ENCODE measurements at places on chromosomes 1 and 21. TPM values are rescaled to one million over a fixed set of nuclear protein-coding genes. Genes with fewer than 3 reads are reported as not detected.
A peak's percentile ranks its signal among the peaks of the same experiment; 100 is the strongest.

AMPD1 gene
- total RNA-seq, result not detected

ABCG1 gene
- total RNA-seq, result 12.2 TPM

GRCh38 chr1:156115514-156116374, 1.2 kb downstream of the LMNA start:
- no peak for DNase-seq

DNA sequence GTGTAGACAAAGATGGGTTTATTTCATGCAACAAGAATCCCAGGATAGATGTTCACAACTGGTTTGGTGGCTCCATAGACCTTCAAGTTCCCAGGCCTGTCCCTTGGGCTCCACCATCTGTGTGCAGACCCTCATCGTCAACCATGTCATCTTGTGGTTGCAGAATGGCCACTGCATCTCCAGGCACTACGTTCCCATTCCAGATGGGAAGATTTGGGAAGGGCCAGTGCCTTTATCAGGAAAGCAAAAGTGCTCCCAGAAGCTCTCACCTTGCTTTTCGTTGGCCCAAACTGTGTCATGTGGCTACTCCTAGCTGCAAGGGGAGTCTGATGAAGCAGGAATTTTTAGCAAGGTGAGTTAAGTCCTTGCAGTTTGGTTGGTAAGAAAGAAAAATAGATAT, 12.8 kb downstream of the TMCC2 start:
- DNase-seq, result no peak

GRCh38 chr1:44021156-44021555, 10.1 kb downstream of the SLC6A9 start:
- DNase-seq, result no peak

GRCh38 chr1:206949641-206950040, 3.4 kb upstream of the PIGR start:
- no peak for DNase-seq

DNA sequence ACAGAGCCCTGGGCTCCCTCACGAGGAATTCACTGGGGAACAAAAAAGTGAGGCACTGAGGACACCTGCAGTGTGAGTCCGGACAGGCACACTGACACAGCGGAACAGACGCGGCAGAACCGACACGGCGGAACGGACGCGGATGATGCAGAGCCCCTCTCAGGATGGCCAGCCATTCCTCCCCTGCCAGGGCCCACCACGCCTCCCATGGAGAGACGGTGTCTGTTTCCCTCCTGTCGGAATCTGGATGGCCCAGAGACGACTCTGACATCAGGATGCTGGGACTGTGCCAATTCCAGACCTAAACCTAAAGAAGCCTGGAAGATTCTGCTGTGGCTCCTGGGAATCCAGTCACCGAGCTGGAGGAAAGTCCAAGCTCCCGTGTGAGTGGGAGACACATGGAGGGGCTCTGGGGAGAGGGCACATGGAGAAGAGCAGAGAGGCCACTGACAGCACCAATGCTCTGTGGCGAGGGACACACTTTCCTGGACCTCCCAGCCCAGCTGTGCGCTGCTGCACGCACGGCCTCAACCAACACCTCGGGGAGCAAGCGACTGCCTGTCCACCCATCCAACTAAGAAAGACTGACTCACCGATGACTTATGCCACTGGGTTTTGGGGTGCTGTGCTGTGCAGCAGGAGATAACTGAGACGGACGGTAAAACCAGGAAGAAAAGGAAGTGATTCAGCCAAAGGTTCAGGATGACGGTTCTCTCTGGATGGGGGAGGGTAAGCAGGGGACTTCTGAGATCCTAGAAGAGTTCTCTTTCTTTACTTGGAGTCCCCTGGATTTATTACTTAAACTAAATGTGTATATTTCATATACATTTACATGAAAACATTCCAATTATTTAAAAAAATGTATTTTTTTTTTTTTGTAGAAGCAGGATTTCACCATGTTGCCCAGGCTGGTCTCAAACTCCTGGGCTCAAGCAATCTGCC, 23.3 kb downstream of the ZBTB17 start:
- DNase-seq, result no peak

DNA sequence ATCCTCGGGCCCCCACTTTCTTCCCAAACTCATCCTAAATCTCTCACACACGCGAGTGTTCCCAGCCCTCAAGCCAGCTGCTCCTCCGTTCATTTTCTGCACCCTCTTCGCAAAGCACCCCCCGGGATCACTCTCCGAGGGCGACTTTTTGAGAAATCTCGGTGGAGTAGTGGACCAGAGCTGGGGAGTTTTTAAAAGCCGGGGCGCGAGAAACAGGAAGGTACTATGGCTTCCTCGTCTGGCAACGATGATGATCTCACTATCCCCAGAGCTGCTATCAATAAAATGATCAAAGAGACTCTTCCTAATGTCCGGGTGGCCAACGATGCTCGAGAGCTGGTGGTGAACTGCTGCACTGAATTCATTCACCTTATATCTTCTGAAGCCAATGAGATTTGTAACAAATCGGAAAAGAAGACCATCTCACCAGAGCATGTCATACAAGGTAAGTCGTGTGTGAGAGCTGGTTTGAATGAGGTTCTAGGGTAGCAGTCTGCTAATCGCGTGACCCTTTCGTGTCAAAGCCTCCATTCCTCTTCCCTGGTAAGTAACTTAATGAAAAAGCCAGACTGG, 800 bp downstream of the DR1 start:
- DNase-seq, result no peak

- DNase-seq, result no peak
Observed at GRCh38 chr1:64917328-64917861, 49.0 kb downstream of the JAK1 start.

GRCh38 chr1:194268839-194269238, 1082.4 kb upstream of the B3GALT2 start:
- DNase-seq, result no peak

DNA sequence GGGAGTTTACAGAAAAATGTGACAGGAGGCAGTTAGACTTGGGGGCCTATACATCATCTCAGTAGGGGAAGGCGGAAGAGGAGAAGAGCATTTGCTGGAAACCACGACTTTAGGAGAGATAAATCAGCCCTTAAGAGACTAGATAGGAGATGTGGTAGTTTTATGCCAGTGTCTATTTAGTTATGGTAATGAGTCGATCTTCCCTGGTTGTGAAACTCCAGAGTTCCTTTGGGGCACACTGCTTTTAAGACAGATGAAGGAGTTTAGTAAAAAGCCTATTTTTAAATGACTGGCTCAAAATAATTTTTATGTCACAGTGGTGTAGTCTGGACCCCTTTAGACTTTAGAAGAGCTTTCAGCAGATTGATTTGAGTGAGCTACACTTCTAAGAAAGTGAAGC, 7.8 kb downstream of the PGM1 start:
- DNase-seq, result no peak

DNA sequence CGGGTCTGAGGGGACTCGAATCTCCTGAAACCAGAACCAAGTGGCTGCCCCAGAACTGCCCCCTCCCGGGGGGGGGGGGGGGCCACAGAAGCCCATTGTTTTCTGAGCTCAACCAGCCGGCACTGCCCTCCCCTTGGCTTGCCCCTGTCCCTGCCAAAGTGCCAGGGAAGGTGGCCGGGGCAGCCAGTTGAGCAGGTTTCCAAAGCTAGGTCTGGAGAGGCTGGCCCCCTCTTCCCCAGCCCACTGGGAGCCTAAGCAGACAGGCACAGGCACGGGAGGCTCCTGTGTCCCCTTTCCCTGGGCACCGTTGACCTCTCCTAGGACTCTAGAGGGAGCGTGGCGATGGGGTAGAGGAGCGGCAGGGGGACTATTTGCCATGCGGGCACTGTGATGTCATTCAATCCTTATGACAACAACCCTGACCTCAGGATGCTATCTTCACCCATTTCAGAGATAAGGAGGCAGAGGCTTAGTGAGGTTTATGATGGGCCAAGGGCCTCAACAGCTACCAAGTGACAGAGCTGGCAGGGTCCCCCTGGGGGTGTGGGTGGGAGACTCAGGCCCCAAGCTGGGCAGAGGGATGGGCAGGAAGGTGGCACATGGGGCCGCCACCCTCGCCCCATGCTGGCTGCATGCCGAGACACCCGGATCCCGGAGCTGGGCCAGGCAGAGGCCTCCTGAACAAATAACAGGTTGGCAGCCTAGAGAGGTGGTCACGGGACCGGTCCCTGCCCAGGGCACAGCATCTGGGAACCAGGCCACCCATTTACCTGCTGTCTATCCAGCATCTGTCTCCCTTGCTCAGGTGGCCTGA, 35.0 kb downstream of the RAP1GAP start:
- no peak for DNase-seq

DNA sequence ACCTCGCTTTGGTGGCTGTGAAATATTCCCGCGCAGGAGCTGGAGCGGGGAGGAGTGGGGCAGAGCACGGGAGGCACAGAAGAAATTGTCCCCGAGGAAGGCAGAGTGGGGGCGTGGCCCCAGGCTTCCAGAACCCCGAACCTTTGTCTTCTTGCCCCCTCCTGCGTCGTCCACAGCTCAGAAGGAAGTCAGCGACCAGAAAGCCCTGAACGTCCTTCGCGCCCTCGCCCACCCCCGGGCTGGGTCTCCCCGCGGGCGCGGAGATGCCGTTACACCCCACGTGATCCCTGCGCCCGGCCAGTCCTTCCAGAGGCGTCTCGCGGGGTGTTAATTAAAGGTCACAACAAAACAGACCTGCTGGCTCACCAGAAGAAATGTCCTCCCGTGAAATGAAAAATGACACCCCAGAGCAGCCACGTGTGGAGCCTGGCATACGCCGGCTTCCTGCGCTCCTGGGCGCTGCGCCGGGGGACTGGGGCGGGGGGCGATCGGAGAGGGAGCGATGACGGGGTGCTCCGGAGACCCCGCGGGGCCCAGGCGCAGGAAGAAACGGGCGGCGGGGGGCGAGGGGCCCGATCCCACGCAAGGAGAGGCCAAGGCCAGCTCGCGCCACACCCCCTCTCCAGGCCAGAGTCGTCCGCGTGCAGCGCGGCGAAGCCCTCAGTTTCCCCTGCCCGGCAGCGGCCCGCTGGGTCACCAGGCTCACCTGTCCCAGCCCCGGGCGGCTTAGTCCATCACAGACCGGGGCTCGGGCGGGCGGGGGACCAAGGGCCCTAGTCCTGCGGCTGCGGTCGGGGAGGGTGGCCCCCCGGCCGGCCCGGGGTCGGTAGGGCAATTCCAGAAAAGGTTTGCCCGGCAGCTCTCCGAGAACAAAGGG, 995 bp upstream of the KIF26B start:
- peak; percentile 52 for DNase-seq

DNA sequence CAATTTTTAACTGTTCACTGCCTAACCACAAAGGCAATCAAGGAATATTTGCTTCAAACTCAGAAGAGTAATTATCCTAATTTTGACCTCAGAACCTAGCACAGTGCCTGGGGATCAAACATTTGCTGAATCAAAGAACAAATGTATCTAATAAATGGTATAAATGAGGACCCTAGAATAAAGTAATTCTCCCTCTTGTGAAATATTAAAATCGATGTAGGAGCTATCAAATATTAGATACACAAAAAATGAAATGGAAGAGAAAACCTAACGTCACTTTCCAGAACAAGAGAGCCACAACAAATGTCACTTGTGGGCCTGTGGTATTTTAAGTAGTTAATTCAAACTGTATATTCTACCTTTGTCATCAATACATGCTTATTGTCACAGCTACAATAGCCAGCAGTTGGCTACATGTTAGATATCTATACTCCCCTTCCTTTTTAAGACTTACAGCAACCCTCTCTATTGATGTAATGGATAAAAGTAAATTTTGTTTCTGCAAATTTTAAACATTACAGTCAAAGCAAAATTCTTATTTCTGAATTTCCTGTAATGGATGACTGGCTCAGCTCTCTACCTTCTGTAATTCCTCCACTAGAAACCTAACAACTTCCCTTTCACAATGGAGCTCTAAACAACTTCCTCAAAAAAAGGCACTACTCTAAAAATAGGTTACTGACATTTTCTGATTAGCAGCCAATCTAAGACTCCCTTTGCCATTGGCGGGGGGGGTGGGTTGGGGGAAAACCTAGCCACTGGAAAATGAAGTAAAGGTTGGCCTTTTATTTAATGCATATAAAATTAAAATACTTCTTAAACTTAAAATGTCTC, 37.6 kb downstream of the PUM1 start:
- DNase-seq, result no peak

DNA sequence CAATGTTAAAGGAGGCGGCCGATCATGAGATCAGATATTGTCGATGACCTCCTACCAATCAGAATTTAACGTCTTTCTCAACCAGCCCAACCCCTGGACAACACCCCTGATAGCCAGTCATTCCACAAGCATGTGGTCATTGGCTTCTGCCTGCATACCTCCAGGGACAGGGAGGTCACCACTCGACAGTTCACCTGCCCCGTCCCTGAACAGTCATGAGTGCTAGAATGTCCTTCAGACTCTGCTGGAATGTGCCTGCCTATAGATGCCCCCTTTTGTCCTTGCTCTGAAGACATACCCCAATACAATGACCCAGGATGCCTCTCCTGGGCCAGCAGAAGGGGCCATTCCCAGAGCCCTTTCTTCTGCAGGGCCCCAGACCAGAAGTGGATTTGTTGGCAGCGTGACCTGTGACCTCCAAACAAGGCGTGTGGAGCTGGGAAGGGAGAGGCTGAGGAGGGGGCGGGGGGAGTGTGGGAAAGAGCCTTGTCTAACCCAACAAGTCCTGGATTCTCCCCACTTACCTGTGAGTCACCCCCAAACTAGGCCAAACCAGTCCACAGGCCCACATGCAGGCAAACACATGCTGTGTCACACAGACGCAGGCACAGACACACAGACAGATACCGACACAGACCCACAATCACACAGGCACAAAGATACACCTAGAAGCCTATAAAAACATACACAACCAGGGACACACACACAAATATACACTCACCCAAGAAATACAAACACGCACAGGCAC, 2.2 kb downstream of the CRYBG2 start:
- no peak for DNase-seq

DNA sequence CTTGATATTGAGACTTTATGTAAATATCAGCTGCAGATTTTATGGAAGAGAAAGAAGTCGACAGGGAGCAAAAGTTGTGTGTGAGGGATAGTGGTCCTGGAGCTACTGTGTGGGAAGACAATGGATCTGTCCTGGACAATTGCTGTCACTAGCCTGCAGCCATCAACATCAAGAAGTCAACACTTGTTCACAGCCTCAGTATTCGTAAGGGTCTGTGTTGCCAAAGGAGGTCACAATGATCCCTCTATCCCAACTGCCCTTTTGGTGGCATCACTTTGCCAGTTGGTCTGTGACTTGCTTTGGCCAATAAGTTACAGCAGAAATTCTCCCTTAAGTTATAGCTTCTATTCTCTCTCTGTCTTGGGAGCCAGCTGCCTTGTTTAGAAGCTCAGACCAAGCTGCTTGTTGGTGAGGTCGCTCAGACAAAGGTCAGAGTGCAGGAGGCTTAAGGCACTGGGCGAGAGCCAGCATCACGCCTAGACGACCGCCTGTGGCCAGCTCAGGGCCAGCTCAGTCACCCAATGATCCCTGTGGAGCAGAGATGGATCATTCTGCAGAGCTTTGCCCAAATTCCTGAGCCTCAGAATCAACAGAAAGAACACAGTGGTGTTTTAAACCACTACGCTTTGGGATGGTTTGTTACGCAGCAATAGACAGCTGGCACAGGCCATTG, 134.9 kb downstream of the RHOU start:
- DNase-seq, result no peak

All from activated naive CD8-positive, alpha-beta T cell treated with anti-CD3 and anti-CD28 coated beads, Interleukin-2, amount 10 ng/mL, durations not matched to agents 7 days and 5 days (primary cell).